ENCODE measurements at places on chromosomes 4 and X.

GRCh38 chr4:169975838-169976796 lies 50.1 kb downstream of the MFAP3L start:
- no peaks in the 10 kb centered on the region for H3K27me3 ChIP-seq
- H3K27ac ChIP-seq, result no peak overlapping the region
- H3K4me1 ChIP-seq, result no peaks in the 10 kb centered on the region

DNA sequence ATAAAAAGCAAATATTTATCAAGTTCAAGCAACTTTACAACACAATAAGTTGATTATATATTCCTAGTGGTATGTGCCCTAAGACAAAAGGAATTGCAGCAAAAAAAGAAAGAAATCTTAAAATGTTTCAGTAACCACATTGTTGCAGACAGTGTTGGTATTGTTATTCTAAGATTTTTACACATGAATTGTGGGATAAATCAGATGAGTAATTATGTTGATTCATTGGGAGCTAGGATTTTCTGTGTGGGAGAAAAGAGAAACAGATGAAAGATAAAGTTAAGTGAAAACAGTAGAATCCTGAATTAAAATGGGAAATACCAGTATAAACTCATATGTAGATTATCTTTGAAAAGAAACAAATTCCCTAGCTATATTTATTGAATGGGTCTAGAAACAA lies 362.4 kb downstream of the PPP3CA start:
- H3K36me3 ChIP-seq, result no peaks in the 10 kb centered on the region
- no peak overlapping the region for H3K4me3 ChIP-seq
- no peak overlapping the region for H3K27ac ChIP-seq
- peaks cover 4% of the 10 kb centered on the region for H3K4me1 ChIP-seq
- no peak for DNase-seq

DNA sequence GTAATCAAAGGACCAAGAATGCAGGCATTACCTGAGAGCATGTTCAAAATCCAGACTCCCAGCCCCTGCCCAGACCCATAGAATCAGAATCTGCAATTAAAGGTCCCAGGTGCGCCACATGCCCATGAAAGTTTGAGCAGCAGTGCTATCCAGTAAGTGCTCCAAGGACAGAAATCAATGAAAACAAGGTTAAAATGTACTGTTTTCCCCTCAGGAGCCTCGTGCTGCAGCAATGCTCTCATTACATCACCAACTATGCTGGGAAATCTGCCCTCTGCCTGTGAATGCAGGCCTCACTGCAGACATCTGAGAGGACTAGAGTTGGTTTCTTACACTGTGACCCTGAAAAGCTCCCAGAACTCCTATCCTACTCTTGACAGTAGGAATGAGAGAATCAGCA lies 21.1 kb downstream of the ANXA5 start:
- DNase-seq, result no peak
- no peak overlapping the region for H3K4me3 ChIP-seq
- H3K4me1 ChIP-seq, result no peaks in the 10 kb centered on the region
- no peak overlapping the region for H3K27ac ChIP-seq

- DNase-seq, result peak; percentile 42
- H3K4me3 ChIP-seq, result no peak overlapping the region
- H3K27ac ChIP-seq, result no peak overlapping the region
Observed at GRCh38 chr4:10582059-10582686, 102.4 kb downstream of the CLNK start.

DNA sequence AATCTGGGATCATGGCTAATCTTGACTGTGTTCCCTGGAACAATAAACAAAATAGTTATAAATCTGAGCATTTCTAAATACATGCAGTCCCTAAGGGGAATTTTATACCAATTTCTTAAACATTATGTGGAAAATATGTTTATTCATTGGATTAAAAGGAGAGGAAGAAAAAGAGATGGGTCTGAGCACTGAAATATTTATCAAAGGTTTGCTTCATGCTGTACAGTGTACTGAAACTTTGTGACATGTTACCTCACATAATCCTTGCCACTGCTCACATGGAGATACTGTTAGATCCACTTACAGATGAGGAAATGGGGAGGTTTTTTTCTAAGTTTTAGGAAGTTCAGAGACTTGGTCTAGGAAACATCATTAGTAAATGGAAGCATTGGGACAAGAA lies 443.6 kb downstream of the SPRY1 start:
- DNase-seq, result no peak
- peaks cover 16% of the 10 kb centered on the region for H3K4me1 ChIP-seq
- H3K4me3 ChIP-seq, result no peak overlapping the region
- H3K27ac ChIP-seq, result no peak overlapping the region
- H3K36me3 ChIP-seq, result no peaks in the 10 kb centered on the region
- no peaks in the 10 kb centered on the region for H3K27me3 ChIP-seq

DNA sequence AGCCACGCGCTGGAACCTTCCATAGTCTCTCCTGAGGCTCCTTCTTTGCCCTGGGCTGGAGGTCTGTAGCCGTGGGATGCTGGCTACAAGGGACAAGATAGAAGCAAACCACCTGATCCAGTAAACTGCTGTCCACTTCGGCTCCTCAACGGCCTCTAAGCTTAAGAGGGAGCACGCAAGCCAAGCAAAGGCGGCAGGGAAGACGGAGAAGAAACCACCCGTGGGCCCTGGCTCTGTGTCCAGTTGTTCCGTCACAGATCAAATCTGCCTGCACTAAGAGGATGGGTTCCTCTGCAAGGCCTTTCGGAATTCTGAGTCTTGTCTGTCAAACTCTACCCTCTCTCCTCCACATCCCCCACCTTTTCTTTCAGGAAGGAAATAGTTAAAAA lies 401 bp upstream of the EDNRA start:
- H3K27ac ChIP-seq, result no peak overlapping the region
- DNase-seq, result no peak
- H3K4me3 ChIP-seq, result peak overlapping the region; percentile 78
- H3K36me3 ChIP-seq, result no peaks in the 10 kb centered on the region
- no peaks in the 10 kb centered on the region for H3K4me1 ChIP-seq
- H3K27me3 ChIP-seq, result peaks cover 45% of the 10 kb centered on the region

DNA sequence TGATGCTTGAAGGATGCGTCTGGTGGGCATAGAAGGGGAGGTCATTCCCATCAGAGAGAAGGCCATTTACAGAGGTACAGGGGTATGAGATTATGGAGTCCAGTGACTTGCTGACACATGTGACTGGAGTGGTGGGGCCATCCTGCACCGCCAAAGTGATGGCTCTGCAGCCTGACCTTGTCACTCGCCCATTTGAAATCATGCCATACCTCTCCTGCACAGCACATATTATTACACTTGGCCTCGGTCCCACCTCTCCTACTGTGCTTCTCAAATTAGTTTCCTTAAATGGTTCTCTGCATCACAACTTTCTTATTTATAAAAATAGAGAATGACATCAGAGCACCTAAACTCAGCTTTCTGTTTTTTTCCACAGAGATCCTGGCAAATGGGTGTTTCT lies 60.7 kb upstream of the HAND2 start:
- no peak overlapping the region for H3K27ac ChIP-seq
- no peak overlapping the region for H3K4me3 ChIP-seq
- no peaks in the 10 kb centered on the region for H3K4me1 ChIP-seq

DNA sequence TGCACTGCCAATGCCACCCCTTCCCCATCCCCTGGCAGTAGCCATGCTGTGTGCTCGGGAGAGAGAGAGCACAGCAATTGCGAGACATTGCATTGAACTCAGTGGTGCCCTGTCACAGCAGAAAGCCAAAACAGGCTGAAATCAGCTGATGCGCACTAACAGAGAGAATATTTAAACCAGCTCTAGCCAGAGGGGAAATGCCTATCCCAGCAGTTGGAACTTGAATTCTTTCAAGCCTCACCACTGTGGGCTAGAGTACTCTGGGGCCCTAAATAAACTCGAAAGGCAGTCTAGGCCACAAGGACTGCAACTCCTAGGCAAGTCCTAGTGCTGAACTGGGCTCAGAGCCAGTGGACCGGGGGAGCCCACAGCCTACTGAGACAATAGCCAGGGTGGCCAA lies 17.7 kb upstream of the RP2 start:
- no peaks in the 10 kb centered on the region for H3K27me3 ChIP-seq
- H3K4me3 ChIP-seq, result no peak overlapping the region
- H3K36me3 ChIP-seq, result no peaks in the 10 kb centered on the region
- no peak for DNase-seq
- H3K4me1 ChIP-seq, result no peaks in the 10 kb centered on the region

DNA sequence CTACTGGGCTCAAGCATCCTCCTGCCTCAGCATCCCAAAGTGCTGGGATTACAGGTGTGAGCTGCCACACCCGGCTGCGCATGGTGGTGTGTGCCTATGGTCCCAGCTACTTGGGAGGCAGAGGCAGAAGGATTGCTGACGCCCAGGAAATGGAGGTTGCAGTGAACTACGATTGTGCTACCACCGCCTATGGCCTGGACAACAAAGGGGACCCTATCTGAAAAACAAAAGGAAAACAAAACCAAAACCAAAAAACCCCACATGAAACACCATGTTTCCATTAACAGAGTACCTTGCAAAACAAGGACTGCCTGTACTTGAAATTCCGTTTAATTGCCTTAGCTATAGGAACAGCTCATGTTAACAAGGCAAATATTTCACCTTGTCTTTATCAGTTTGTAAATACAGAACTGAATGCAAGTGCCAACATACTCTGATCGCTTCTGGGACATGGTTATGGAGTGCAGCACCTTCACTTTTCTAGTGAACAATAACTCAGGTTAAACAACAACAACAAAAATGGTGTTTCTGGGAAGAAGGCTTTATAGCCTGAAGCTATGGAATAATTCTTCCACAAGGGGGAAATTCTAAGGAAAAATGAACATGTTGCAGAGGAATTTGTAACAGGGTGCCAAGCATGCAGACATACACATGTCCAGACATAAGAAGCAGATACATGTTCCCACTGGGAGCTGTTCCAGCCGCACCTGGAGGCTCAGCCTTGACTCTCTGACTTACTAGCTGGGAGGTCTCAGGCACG lies 73.2 kb upstream of the STS start:
- H3K27me3 ChIP-seq, result no peaks in the 10 kb centered on the region
- no peak overlapping the region for H3K4me3 ChIP-seq
- H3K27ac ChIP-seq, result no peak overlapping the region
- H3K36me3 ChIP-seq, result peaks cover 11% of the 10 kb centered on the region

GRCh38 chrX:51825436-51825835 lies 68.0 kb upstream of the MAGED1 start:
- H3K36me3 ChIP-seq, result no peaks in the 10 kb centered on the region
- DNase-seq, result no peak
- H3K27me3 ChIP-seq, result no peaks in the 10 kb centered on the region
- H3K4me1 ChIP-seq, result no peaks in the 10 kb centered on the region

- peaks cover 8% of the 10 kb centered on the region for H3K4me1 ChIP-seq
- no peaks in the 10 kb centered on the region for H3K27me3 ChIP-seq
- H3K27ac ChIP-seq, result no peak overlapping the region
- H3K4me3 ChIP-seq, result no peak overlapping the region
- H3K36me3 ChIP-seq, result no peaks in the 10 kb centered on the region
Observed at GRCh38 chr4:40255393-40256281, 58.8 kb downstream of the RHOH start.

DNA sequence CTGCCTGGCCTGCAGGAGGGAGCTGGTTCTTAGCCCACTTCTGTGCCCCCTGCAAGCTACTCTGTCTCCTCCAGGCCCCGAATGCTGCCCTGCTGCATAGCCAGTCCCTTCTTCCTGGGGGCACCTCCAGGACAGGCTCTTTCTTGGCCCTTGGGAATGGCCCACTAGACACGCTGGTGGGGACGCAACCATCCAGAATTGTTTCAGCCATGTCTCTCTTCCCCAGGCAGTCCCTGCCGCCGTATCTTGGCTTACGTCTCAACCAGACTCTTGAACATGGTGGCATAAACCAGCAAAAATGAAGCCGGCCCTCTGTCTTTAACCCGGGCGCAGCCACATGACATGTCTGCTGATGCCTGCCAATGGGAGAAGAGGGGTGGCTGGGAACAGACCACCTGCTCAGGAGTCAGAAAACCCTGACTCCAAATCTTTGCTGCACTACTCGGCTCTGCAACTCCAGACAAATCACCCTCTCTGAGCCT lies 9.0 kb downstream of the LRPAP1 start:
- no peak overlapping the region for H3K4me3 ChIP-seq
- DNase-seq, result no peak
- H3K27ac ChIP-seq, result no peak overlapping the region
- H3K4me1 ChIP-seq, result no peaks in the 10 kb centered on the region
- H3K27me3 ChIP-seq, result no peaks in the 10 kb centered on the region

DNA sequence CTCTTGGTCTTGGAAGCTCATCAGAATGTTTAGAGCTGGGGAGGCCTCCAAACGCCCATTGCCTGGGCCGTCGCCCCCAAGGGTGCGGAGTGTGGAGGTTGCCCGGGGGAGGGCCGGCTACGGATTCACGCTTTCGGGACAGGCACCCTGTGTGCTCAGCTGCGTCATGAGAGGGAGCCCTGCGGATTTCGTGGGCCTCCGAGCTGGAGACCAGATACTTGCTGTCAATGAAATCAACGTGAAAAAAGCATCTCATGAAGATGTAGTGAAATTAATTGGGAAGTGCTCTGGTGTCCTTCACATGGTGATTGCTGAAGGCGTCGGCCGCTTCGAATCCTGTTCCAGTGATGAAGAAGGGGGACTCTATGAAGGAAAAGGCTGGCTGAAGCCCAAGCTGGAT lies 23.3 kb downstream of the RGS12 start:
- H3K27me3 ChIP-seq, result no peaks in the 10 kb centered on the region
- H3K4me3 ChIP-seq, result no peak overlapping the region
- H3K4me1 ChIP-seq, result peaks cover 10% of the 10 kb centered on the region
- no peak overlapping the region for H3K27ac ChIP-seq

DNA sequence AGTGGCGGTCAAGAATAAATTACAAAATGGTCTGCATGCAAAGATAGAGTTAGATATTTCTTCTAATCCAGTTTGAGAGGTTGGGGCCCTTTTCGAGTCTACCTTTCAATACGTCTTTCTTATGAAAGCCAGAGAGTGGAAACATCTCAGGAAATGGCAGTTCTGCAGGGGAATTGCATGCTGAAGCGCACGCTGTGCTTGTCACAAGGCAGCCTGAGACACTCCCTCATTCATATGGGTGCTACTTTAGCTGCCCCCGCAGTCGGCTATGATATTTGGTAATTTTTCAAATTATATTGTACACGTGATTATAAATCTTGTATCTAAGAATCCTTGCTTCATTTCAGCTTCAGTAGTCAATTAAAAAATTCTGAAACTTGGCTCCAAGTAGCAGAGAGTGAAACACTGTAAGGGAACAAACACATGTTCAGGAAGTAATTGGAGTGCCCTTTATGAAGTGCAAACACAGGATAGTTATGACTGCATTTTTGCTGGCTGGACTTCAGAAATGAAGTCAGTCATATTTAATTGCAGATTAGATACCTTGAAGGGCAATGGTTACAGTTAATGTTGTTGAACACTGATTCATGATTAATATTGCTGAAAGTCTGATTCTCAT lies 145.5 kb upstream of the NAP1L5 start:
- H3K4me3 ChIP-seq, result no peak overlapping the region
- no peaks in the 10 kb centered on the region for H3K4me1 ChIP-seq
- H3K27me3 ChIP-seq, result no peaks in the 10 kb centered on the region
- H3K27ac ChIP-seq, result no peak overlapping the region
- DNase-seq, result no peak
- H3K36me3 ChIP-seq, result peaks cover 2% of the 10 kb centered on the region

- DNase-seq, result no peak
- no peaks in the 10 kb centered on the region for H3K4me1 ChIP-seq
- no peak overlapping the region for H3K4me3 ChIP-seq
- H3K36me3 ChIP-seq, result no peaks in the 10 kb centered on the region
- H3K27ac ChIP-seq, result no peak overlapping the region
Observed at GRCh38 chr4:180946188-180946587, 1297.0 kb upstream of the TENM3 start.
